ENCODE measurements at places on chromosomes 1 and 21.

GRCh38 chr1:9486466-9487140 lies 52.7 kb upstream of the SLC25A33 start:
- no peak for DNase-seq

DNA sequence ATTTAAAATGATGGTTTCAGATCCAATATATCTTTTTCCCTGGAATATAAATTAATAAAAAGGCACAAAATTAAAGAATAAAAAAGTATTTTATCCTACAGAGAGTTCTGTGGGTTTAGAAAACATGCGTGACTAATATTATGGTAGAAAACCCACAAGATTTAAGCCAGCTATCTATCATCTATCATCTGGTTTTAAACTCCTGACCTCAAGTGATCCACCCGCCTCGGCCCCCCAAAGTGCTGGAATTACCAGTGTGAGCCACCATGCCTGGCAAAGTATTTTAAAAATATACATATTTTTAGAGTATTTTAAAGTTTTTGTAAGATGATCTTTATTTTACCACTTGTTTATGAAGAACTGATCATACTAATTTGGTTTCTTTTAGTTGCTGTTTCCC lies 79.5 kb downstream of the NRIP1 start:
- no peak for DNase-seq

DNA sequence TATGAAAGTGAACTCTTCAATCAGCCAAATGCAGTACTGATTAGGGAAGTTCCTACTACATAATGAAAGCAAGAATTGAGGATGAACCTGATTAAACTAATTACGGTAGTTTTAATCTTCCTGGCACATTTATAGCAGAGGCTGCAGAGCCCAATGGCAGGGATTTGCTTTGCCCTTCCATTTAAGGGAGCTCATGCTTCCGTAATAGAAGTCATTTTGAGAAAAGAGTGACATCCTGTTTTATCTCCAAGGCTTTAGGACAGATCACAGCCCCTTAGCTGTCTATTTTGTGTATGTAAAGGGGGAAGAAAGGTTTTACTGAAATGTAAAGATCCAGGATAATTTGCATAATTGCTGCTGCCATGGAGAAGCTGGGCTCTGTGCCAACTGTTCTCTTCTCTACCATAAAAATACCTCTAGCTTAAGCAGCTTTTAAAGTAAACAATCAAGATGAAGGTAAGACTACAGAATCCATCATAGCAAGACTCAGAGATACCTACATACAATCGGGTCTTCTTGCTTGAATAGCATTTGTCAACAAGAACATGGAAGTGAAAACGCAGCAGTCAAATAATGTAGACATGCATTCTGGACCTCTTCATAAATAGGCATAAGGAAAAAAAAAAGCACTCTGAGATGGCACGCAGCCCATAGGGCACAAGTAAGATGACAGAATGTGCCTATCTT lies 62.5 kb downstream of the ASH1L start:
- no peak for DNase-seq

GRCh38 chr1:9368356-9368755 lies 75.7 kb downstream of the SPSB1 start:
- DNase-seq: no peak

DNA sequence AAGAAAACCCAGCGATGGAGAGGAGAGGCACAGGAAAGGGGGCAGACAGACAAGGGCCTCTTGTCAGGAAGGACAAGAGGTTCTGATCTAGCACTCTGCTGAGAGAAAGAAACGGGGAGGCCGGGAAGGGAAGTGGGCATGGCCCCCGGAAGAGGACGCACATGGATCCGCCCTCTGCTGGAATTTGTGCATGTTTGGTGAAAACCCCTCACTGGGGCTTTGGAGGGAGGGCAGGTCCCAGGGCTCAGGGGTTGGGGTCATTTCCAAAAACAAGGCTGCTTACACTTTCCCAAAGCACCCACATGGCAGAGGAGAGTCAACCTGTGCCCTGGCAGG lies 32.4 kb upstream of the ECE1 start:
- no peak for DNase-seq

- DNase-seq: no peak
Observed at GRCh38 chr1:20601129-20601825, 12.4 kb downstream of the CDA start.

DNA sequence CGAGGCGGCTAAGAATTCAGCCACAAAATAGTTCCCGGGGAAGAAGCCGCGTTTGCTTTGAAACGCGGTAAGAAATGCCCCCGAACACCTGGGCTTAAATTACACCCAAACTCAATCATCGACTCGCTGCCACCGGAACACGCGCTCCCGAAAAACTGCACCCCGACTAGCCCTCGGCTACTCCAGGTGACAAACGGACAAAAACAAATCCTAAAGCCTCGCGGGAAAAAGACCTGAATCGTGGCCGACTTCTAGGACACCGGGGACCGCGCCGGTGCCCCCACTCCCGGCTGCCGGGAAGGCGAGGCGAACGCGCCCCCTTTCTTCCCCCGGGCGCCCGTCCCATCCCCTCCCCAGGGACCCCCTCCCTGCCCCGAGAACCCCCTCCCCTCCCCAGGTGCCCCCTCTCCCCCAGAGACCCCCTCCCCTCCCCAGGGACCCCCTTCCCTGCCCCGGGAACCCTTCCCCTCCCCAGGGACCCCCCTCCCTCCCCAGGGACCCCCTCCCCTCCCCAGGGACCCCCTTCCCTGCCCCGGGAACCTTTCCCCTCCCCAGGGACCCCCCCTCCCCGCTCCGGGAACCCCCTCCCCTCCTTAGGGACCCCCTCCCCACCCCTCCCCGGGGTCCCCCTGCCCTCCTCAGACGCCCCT lies 628 bp downstream of the C1orf159 start:
- no peak for DNase-seq

DNA sequence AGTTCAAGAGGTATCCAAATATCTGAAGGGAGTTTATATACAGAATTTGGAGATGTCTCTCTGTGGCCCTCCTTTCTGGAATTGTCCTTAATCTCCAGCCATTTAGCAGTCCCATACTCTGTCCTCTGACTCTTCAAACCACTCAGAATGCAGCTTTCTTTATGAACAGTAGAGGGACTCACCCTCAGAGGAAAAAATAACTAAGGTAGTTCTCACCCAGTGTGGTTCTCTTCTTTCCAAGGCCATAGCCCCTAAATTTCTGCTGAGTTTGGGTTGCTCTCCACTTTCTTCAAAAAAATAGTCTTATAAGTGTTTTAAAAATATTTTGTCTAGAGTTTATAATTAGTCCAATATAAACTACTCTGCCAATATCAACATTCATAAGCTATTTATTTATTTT lies 369.7 kb downstream of the MATN1 start:
- no peak for DNase-seq

- DNase-seq: no peak
Observed at GRCh38 chr1:161330346-161330745, 16.2 kb downstream of the SDHC start.

DNA sequence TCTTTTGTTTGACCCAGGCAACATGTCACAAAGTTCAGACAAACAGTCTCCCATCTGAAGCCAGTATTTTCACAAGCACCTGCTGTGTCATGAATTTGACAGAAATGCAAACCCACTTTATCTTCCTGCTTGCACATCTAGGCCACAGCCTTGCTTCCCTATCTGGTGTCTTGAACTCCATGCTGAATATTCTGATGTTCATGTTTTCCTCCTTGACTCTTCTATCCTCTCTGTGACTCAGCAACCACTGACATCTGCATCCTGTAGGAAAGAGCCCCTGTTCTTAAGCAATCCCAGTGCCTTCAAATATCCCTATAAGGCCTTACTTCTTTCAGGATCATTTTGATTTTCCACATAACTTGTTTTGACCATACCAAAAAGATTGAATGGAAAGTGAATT lies 6.5 kb downstream of the CD55 start:
- DNase-seq: no peak

DNA sequence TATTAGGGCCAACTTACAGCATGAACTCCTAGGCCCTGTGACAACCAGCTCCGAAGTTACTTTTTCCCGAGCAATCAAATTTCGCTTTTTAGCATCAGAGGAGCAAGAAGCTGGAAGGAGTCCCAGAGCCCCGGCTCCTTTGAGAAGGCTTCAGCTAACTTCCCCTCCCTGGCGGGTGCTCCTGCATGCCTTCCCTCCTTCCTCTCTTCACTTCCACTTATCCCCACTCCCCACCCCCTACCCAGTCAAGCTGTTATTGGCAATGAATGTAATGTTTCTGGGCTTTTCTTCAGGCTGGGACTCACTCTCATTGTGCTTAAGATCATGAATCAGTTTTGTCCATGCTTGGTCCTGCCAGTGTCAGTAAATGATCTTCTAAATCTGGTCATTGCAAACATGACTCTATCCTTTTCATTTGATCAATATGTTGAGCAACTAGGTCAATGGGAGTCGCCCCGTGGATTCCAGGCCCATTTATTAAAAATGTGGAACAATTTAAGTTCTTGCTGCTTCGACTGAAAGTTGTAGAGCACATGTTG lies 94.5 kb upstream of the TSPAN2 start:
- no peak for DNase-seq

GRCh38 chr1:94559921-94560320 lies 18.4 kb upstream of the F3 start:
- no peak for DNase-seq

DNA sequence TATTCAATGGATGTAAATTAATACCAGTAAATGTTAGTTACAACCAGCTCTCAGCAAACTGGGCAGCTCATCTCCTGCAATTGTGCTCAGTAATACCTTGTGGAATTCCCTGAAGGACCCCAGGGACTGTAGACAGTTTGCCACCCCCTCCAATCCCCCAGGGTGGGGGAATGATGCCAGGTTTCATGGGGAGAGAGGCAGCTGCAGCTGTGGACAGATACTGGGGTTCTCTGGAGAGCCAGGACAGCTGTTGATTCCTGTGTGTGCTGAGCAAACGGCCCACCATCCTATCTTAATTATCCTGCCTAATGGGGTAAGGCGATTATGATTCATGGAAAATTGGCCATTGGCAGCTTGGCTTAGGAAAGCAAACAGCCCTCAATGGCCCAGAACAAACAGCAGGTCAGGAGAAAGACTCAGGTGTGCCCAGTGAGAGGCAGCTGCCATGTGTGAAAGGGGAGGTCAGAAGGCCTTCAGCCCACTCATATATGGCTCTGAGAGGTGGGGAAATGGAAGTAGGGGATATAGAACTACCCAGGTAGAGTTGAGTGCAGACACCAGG lies 148.9 kb upstream of the CTTNBP2NL start:
- no peak for DNase-seq

DNA sequence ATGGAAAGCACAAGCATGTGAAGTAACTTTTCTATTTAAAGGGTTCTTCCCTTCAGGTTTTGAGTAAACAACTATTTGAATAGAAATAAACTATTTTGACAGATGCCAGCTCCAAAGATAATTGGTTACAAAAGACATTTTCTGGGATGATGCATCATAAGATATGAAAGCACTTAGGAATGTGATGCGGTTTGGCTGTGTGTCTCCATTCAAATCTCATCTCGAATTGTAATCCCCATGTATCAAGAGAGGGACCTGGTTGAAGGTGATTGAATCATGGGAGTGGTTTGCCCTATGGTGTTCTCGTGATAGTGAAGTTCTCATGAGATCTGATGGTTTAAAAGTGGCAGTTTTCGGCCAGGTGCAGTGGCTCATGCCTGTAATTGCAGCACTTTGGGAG lies 6.4 kb downstream of the DISP1 start:
- DNase-seq: no peak

GRCh38 chr1:197062692-197063091 lies 4.4 kb downstream of the F13B start:
- DNase-seq: no peak

DNA sequence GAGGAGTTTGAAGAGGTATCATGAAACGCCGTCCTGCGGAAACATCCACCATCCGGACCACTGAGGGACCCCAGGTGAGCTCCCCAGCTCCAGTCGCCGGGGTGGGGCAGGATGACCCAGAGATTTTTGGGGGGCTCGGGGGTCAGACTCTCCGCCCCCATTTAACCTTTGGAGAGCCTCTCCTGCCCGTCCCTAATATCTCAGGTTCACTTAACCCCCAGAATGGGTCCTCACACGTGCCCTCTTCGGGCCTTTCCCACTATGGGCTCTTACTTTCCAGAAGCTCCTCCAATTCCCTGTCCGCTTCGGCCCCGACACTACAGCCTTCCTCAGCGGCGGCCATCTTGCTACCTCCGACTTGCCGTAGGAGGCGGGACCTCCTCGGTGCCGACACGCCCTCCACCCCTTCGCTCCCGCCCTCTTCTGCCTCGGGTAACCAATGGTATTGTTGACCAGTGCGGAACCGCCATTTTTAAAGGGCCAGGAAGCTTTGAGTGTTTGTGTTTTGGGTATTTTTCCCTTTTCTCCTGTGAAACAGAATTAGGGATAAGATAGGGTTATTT lies at the start of gene PEX19:
PEX19 (minus strand) TSS at position 352 of the 563 bp plus-strand sequence; CDS start at position 343, 9 bp downstream.
- DNase-seq: peak; percentile 92

DNA sequence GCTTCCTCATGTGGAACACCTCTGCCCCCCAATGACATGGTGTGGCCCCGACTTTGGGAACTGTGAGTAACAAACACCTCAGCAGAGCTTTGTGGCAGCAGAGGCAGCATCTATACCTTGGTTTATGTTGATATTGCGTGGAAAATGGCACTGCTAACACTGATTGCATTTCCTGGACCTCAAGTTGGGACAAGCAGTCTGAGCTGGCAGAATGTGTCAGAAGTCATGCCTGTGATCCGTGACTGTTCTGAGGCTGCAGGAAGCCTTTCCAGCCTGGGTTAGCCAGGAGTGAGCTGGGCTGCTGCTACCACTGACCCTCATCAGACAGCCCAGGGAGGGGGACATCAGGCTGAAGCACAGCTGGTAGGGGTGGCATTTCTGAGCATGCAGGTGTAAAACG lies 268.5 kb downstream of the KCNJ6 start:
- no peak for DNase-seq
